Spleen (tissue), 13 donors: ENCODE measurements at places on chromosomes 4 and X. TPM values are rescaled to one million over a fixed set of nuclear protein-coding genes. Genes with fewer than 3 reads are reported as not detected.

Gene CDK16
- 37.9 TPM for polyA plus RNA-seq

Gene CCDC149
- 1.9 TPM for polyA plus RNA-seq

GRCh38 chr4:147542229-147542990 is 61.5 kb downstream of the EDNRA start:
- DNase-seq: no peak

GRCh38 chr4:26217961-26218676 is 102.7 kb upstream of the RBPJ start:
- DNase-seq: no peak

Gene ARSD
- polyA plus RNA-seq: 4.7 TPM

- DNase-seq: no peak
Observed at GRCh38 chr4:163196926-163197480, 30.3 kb upstream of the NAF1 start.

DNA sequence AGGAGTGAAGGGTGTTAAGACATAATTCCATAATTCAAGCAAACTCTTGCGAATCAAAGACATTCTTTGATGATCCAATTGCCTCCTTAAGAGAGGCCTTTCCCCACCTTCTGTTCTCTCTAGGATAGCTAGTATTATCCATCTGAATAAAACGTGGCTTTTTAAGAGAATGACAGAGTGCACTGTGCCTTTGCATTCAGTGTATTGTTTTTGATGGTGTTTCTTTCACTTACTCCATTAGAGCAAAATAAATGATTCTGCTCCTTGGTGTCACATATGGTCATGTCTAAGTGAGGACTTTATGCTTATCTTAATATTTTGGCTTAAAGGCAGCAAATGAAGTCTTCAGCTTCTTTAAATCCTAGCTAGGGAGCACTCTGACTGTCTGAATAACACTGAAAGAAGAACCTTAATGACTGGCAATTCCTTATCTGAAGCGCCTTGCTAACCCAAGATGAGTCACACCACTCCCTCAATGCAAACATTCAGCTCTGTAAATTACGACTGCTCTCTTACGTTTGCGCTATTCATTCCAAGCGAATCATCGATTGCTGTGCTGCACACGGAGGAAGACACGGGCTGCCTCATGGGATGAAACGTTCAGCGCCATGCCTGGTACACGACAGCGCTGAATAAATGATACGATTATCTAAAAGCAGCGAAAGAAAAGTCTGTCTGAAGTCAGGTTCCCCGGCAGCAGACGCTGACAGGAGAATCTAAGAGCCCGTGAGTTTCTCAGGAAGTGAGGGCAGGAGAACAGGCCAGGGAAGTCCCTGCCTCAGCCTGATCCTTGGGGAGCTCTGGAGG is 35.1 kb upstream of the GEMIN8 start:
- no peak for DNase-seq

Gene GRXCR1
- not detected for polyA plus RNA-seq

Gene MAGEE1
- polyA plus RNA-seq: 2.7 TPM

- no peak for DNase-seq
Observed at GRCh38 chrX:14616301-14616700, 87.0 kb downstream of the GLRA2 start.

Gene GPRASP1
- 7.3 TPM for polyA plus RNA-seq

DNA sequence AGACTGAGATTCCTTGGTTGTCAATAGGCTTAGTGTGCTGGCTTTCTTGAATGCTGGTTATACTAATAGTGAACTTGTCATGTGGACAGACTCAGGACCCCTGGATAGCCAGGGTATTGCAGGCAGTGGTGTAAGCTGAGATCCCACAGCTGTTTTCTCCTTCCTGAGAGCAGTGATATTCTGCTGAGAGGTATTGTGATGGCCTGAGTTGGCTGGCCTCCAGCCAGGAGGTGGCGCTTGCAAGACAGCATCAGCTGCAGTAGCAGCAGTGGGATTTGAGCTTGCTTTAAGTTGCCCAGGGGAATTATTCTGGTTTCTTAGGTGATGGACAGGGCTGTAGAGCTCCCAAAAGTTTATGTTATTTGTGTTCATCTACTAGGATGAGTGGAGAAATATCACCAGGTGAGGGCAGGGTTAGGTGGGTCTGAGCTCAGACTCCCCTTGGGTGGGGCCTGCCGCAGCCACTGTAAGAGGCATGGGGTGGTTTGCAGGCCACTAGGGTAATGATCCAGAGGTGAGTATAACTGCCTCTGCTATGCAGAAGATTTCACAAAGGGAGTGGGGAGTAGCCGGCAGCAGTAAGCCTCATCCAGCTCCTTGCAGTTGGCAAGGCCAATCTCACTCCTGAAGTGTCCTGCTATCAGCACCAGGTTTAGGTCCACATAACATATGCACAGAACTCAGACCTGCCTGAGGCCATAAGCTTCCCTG is 66.2 kb downstream of the IL15 start:
- no peak for DNase-seq

GRCh38 chr4:152847376-152847775 is 67.6 kb downstream of the ARFIP1 start:
- DNase-seq: no peak

Gene NIPAL1
- polyA plus RNA-seq: 0.11 TPM

DNA sequence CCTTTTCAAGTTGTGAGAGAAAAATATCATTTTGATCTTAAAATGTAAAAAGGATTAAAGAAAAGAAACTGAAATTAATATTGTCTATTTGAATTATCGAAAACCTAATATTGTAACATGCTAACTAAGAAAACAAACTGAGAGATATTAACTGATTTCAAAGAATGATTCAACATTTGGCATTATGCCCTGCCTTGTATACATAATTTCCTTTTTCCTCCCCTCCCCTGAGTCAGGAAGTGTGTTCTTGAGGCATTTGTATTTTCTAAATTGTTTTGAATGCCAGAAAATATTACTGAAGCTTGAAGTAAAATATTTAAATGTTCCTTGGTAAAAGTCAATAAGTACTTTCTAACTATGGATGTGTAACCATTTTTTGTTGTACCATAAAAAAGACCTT is 49.4 kb downstream of the RPS6KA3 start:
- no peak for DNase-seq

Gene FABP2
- not detected for polyA plus RNA-seq

Gene LIN54
- polyA plus RNA-seq: 2.9 TPM

GRCh38 chr4:7336067-7336569 is 98.6 kb downstream of the PSAPL1 start:
- no peak for DNase-seq

- DNase-seq: no peak
Observed at GRCh38 chr4:156539376-156539775, 432.2 kb downstream of the PDGFC start.

DNA sequence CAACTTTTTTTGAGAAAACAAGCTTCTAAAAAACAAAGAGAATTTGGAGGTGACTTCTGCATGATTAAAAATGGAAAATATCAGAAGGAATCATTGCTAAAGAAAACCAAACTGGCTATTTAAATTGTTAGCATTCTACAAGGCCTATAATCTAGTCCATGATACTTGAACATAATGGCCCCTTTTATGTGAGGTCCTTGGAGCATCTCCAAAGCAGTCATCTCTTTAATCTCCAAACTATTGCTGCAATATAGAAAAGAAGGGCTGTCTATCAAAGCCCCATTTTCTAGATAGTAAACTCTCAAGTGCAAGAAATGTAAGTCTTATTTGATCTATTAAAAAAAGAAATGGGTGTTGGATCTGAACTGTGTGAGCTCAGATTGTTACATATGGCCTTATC is 615.1 kb downstream of the CENPC start:
- no peak for DNase-seq
